ENCODE measurements at places on chromosomes 12 and 14.

DNA sequence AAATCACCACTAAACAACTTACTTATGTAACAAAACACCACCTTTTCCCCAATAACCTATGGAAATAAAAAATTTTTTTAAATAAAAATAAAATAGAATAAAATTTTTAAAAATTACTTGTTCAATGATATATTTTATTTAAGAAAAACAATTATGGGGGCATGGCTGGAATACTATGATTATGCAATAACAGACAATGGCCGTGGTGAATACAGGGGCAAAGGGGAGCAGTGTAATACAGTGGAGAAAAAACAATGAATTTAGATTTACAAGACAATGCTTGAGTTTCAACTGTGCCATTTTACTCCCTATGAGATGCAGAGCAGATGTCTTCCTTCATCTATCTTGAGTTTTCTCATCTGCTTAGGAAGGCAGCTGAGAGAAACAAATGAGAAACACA is 72.9 kb downstream of the BLTP3B start:
- no peak for DNase-seq

DNA sequence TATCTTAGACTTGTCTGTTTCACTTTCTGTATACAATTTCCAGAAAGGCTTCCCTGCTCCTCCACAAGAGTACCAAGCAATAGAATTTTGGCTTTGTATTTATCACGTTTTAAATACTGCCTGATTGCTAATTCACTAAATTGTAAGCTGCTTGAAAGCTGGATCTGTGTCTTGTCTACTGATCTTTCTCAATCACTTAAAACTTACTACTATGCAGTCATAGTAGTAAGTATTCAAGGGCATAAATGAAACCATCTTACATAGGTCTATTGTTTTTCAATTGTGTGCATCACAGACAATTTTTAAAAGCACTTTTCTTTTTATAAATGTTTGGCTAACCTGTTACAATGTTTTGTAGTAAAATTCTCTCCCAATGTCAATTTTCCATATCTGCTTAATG is 1.2 kb upstream of the GLIPR1L2 start:
- DNase-seq = no peak

DNA sequence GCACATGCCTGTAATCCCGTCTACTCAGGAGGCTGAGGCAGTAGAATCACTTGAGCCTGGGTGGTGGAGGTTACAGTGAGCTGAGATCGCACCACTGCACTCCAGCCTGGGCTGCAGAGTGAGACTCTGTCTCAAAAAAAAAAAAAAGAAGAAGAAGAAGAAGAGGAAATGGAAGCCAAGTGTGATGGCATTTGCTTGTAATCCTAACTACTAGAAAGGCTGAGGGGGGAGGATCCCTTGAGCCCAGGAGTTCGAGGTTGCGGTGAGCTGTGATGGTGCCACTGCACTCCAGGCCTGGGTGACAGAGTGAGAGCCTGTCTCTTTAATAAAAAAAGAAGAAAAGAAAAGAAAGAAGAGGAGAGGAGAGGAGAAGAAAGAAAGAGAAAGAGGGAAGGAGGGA is 52.1 kb downstream of the LGMN start:
- no peak for DNase-seq

DNA sequence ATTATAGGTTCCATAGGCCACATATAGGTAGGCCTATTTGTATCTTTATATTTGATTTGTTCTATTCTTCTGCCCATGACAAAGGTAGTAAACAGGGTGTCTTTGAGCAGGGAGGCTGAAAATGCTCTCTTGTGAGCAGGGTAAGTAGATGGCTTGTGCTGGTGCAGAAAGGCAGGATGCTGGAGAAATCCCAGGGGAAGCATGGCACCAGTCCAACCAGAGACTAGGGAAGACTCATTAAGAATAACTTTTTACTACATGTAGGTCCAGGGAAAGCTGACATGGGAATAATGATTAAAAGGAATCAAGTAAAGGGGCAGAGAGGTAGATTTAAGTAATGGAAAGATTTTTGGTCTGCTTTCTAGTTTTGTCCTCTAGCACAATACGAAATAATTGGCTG is 245.0 kb downstream of the RGS6 start:
- no peak for DNase-seq

- DNase-seq = no peak
These were observed 321.8 kb upstream of the E2F7 start for GRCh38 chr12:77387214-77387613.
